Activated CD4-positive, alpha-beta T cell treated with anti-CD3 and anti-CD28 coated beads, Interleukin-2, amount 50 U/mL, for 24 hours (primary cell): ENCODE measurements at places on chromosomes 5 and 9.

- DNase-seq = no peak
Observed at GRCh38 chr9:22529426-22530199, 83.0 kb downstream of the DMRTA1 start.

- no peak for DNase-seq
Observed at GRCh38 chr9:33628865-33629410, 104.9 kb downstream of the ANKRD18B start.

DNA sequence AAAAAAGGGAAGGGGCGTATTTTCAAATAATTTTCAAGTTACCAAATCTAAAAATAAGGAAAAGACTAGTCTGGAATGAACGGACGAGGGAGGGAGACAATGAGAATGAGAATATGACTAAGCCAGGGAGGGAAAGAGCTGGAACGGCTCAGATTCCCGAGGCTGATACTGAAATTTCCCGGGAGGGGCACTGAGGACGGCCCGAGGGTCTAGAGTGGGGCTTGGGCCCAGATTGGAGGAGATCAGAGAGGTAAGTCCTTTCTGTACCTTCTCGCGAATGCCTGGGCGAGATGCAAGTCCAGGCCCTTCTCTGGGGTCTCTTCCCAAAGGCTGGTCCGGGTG lies 3.4 kb upstream of the CCIN start:
- no peak for DNase-seq

- DNase-seq = no peak
Observed at GRCh38 chr5:56840597-56840996, 25.2 kb downstream of the MAP3K1 start.

- no peak for DNase-seq
Observed at GRCh38 chr5:78563621-78564020, 85.0 kb downstream of the LHFPL2 start.

GRCh38 chr5:65014769-65015168 lies 246.0 kb downstream of the CWC27 start:
- DNase-seq = no peak

- no peak for DNase-seq
Observed at GRCh38 chr5:71576241-71576640, 10.9 kb upstream of the MCCC2 start.

DNA sequence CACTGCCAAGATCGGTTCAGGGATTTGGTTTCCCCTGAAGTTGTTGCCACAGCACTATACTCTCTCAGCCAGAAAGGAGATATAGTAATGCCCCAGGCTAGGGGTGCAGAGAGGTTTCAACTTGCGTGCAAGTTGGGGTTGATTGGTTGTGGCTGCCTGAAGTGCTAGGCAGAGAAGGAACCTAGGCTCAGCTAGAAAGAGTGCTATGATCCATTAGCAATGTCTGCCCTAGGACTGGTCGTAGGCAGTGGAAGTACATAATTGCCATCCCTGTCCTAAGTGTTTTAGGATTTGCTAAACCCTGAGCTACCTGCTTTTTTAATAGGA lies 136.6 kb upstream of the SMIM23 start:
- no peak for DNase-seq

- DNase-seq = no peak
Observed at GRCh38 chr5:147601652-147602051, 91.8 kb upstream of the DPYSL3 start.

- no peak for DNase-seq
Observed at GRCh38 chr5:179475208-179475751, 75.1 kb upstream of the RUFY1 start.

DNA sequence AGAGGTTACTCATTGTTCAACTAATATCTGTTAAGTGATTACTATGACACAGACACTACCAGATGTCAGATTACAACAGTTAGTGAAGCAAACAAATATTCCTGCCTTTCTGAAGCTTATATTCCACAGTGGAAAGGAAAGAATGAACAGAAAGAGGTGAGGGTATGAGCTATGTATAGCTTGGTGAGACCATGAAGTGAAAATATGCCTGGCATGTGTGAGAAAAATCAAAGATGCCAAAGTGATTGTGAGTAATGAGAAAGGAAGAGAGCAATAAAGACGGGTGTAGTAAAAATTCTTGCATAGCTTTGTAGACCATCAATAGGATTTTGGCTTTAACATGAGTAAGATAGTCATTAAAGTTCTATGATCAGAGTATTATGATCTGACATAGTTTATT lies 734.5 kb upstream of the NUDT12 start:
- no peak for DNase-seq

GRCh38 chr9:82553654-82554366 lies 509.1 kb downstream of the RASEF start:
- no peak for DNase-seq

- no peak for DNase-seq
Observed at GRCh38 chr9:40884072-40884901, 244.2 kb downstream of the FOXD4L6 start.

GRCh38 chr5:77630114-77630680 lies 8.3 kb downstream of the OTP start:
- DNase-seq = no peak

DNA sequence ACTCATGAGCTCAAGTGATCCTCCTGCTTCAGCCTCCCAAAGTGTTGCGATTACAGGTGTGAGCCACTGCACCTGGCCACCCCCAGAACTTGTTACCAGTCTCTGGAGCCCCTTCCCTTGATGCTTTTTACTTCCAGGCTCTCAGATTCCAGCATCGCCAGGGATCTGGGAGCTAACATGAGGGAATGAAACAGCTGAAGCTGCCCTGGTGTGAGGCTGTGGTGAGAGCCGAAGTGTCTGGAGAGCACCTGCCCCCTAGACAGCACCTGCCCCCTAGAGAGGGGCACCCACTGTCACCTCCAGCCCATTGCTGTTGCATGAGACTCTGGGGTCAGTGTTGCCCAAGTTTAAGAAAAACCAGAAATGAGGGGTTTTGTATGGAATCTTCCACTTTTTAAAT lies 124.3 kb upstream of the SAP30L start:
- DNase-seq = no peak

- no peak for DNase-seq
Observed at GRCh38 chr9:13879981-13880380, 434.0 kb downstream of the NFIB start.

DNA sequence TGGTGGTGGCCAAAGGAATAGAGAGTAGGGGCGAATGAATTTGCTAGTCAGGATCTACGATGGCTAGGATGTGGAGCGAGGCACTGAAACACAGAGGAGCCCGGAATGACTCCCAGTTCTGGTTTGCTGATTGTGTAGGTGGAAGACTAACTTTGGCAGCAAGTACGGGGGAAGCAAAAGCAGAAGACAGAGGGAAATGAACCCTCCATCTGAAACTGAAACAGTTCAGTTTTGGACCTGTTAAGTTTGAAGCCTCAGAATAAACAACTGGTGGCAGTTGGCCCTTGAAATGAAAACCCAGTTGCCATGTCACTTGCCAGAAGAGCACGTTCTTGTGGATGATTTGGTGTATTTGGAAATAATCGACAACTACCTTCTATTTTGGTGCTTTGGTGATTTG lies 15.4 kb upstream of the SMIM15 start:
- DNase-seq = no peak

DNA sequence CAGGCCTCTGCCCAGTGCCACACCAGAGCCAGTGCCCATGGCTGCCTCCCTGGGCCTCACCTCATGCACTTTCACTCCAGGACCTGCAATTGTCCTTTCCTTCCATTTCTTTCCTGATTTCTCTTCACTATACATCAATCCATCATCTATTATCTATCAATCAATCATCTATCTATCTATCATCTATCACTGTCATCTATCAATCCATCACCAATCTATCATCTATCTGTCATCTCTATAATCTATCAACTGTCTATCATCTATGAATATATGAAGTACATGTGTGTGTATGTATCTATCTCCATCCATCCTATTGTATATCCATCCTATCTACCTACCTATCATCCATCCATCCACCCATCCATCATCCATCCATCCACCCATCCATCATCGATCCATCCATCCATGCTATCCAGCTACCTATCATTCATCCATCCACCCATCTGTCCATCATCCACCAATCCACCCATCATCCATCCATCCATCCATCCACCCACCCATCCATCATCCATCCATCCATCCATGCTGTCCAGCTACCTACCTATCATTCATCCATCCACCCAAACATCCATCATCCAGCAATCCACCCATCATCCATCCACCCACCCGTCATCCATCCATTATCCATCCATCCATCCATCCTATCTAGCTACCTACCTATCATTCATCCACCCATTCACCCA lies 26.9 kb downstream of the SLC6A3 start:
- DNase-seq = no peak

DNA sequence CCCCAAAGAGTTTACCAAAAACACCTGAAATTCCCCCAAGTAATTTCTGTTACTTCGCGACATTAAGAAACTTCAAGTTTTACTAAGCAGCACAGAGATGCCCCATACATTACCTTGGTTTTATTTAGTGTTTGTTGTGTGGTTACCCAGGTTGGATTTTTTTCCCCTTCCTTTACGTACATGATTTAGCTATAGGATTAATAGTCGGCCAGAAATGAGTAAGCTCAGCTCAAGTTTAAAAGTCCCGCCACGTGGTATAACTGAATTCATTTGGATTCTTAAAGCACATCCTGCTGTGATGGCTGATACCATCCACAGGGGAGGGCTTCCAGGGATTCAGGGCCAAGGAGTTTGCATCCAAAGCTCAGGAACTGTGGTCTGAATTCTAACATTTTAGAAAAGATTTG lies 75.9 kb downstream of the DAP start:
- no peak for DNase-seq

GRCh38 chr9:127909839-127910273 lies 7.0 kb downstream of the ST6GALNAC4 start:
- DNase-seq = no peak

DNA sequence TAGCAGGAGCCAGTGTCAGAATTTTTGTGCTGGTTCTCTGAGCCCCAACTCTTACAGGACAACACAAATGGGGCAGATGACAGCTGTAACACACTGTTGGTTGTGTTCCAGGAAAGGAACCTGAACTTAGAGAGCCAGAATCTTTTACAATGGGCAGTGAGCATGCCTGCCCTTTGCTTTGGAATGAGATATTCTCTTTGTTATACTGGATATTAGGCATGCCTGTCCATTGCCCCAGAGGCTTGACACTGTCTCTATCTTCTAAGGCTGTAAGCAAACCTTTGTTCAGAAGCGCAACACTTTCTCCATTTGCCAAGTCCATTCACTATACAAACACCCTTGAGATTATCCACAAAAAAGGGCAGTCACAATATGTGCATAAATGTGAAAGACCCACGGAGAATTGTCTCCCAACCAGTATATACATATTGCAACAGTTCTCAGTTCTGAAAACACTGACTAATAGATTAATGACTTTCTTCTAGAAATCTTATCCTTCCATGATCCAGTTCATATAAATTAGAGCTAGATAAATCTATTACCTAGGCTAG lies 26.3 kb upstream of the CEP120 start:
- DNase-seq = no peak

- no peak for DNase-seq
Observed at GRCh38 chr9:14783358-14783757, 60.8 kb upstream of the CER1 start.

GRCh38 chr9:133785753-133786370 lies 47.7 kb upstream of the SARDH start:
- DNase-seq = no peak

GRCh38 chr5:151509231-151509630 lies 61.8 kb downstream of the SLC36A1 start:
- no peak for DNase-seq

GRCh38 chr9:95649801-95650213 lies 133.0 kb upstream of the PTCH1 start:
- no peak for DNase-seq

DNA sequence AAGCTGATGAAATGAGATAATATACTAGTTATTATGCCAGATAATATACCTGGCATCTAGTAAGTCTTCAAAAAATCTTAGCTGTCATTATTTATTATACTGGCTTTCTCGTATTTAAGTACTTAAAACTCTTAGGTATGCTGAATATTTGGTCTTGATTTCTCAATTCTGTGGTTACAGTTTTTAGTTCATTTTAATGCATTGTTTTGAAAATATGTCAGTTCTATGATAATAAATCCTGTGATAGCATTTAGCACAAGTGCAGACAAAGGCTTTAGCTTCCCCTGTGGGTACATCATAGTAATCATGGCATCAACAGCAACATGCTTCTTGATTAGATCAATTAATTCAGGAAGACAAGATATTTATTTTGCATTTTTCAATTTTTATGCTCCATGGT lies 133.0 kb downstream of the SMC2 start:
- DNase-seq = no peak

GRCh38 chr9:36893184-36893583 lies 140.9 kb downstream of the PAX5 start:
- no peak for DNase-seq

GRCh38 chr9:136720898-136721338 lies 8.5 kb downstream of the DIPK1B start:
- no peak for DNase-seq

DNA sequence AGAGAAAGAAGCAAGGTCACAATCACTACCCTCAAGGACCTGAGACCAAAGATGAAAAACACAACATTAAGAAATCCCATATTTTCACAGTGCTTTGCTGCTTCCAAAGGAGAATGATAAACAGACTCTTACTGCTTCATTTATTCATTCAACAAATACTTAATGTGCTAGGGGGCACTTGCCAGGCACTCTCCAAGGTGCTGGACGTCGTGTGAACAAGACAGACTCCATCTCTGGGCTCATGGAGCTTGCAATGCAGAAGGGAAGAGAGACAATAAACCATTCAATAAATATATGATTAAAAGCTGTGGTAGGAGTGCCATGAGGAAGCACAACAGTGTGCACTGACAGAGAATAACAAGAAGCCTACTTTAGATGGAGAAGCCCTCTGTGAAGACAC lies 327.7 kb downstream of the CDK5RAP2 start:
- DNase-seq = no peak

GRCh38 chr5:72256536-72256935 lies 63.5 kb downstream of the MRPS27 start:
- DNase-seq = no peak

DNA sequence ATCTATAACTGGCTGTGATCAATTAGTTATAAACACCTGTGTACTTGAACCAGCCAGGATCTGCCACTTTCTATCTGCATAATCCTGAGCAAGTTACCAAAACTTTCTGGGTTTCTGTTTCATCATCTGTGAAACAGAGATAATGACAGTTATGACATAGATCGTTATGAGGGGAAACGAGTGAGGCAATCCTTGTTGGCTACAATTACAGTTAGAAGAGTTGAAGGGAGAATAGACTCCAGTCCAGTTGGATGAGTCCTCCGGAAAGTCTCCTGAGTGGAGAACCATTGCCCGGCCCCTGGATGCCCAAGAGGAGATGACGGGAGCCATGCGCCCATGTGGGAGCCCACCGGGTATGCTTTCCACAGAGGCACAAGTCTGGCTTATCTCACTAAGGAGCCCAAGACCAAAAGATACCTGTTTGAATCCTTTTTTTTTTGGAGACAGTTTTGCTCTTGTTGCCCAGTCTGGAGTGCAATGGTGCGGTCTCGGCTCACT lies 4.5 kb downstream of the PDE6A start:
- DNase-seq = no peak

GRCh38 chr5:1441166-1441865 lies 3.9 kb downstream of the SLC6A3 start:
- no peak for DNase-seq

DNA sequence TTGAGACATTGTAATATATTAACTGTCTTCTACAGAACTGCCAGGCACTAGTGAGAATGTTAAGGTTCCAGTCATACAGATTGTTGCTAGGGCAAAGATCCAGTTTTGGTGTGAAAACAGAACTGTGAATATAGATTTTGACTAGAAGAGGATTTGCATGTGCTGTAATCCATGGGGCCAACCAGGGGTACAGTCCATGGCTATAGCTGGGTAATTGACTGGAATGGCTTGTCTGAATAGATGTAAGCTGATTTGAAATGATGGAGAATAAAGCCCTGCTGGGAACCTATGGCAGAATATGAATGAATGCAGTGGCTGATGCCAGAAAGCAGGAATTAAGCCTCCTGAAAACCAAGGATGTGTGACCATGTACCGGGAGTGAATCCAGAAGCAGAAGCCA lies 748.5 kb upstream of the CDH10 start:
- DNase-seq = no peak
